ENCODE measurements at places on chromosomes 3 and 15. TPM values are rescaled to one million over a fixed set of nuclear protein-coding genes. Genes with fewer than 3 reads are reported as not detected.

DNA sequence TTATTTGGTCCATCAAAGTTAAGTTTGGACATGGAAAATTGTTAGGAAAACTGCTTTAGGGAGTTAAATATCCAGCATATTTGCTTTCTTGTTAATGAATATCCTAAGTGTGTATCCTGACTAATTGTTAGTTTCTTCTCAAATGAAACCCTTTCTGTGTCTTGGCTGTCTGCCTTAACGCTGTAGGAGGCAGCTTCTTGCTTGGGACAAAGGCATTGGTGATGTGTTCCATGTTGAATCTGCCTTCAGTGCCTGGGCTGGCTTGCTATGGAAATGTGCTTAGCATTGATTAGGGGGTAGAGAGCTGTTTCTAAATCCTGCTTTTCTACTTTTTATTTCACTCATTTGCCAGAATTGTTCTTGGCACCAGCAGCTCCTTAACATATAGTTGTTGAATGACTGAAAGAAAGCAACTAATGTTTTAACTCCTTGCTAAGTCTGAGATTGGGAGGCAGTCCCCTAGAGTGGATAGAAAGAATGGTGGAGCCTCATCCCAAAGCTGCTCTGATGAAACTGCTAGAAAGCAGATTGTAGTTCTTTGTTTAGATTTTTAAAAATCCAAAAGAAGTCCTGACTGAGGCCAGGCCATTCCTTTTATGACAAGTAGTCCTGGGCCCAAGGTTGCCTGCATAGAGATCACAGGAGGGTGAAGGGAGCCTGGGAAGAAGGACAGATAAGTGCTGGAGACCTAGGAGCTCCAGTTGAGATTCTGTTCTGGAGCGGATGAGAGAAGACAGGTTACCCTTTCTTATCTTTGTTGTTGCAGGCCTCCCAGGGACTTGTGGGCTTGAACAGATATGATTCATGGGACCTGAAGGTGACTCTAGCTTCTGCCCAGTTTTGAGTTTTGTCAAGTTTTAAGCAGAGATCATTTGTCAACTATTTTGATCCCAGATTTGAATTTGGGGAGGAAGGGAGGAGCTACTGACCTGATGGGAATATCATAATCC lies 39.3 kb downstream of the OXNAD1 start:
- DNase-seq = no peak

GRCh38 chr3:44969154-44969827 lies 6.7 kb downstream of the ZDHHC3 start:
- DNase-seq = no peak

The WDR93 gene
- polyA plus RNA-seq = 1.8 TPM

The PLA2G4B gene
- 10.4 TPM for polyA plus RNA-seq

The ATP2B2 gene
- polyA plus RNA-seq = 0.01 TPM
